ENCODE measurements at places on chromosomes 5 and 9.

GRCh38 chr5:90134381-90134780 lies 275.2 kb downstream of the CETN3 start:
- no peak for DNase-seq

DNA sequence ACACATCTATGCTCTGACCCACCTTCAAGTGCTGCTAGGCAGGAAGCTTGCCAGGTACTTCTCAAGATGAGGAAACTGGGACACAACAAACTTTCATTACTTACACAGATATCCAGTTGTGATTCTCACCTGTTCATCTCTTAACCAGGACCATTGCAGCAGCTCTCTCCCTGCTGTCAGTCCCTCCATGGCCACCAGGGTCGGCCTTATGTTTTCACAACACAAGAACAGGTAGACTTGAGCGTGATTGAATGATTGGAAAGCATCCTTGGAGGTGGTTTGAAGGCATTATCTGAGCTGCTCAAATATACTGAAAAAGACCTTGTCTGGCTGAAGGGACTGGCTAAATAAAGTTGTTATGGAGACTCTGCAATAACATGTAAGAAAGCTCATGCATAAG lies 94.4 kb downstream of the MTREX start:
- no peak for DNase-seq

- DNase-seq = no peak
These were observed 156.1 kb upstream of the GHR start for GRCh38 chr5:42267091-42267490.

DNA sequence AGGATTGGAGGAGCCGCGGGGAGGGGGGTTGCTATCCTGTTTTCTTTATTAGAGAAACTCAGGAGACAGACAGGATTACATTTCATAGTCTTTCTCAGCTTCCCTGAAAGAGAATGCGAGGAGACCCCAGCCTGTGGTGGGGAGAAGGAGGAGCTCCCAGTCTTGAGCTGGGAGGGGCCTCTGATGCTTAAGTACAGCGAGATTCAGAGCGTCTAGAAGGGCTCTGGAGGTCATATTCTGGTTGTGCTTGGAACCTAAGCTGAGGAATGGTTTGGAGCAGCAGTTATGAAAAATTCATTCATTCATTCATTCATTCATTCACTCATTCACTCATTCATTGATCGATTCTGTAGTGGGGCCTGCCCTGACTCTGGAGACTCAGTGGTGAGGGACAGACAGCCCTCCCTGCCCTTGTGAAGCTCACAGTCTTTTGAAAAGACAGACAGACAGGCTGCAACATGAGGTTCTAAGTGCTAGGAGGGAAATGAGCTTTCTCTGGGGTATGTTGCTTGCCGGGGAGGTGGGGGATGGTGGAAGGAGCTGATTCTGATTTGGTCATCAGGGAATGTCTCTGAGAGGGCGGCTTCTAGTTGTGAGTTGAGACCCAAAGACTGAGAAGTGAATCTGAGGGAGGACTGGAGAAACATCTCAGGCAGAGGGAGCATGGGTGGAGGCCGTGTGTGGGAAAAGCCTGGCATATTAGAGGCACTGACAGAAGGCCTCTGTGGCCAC lies 2.5 kb upstream of the SPRY4 start:
- no peak for DNase-seq

DNA sequence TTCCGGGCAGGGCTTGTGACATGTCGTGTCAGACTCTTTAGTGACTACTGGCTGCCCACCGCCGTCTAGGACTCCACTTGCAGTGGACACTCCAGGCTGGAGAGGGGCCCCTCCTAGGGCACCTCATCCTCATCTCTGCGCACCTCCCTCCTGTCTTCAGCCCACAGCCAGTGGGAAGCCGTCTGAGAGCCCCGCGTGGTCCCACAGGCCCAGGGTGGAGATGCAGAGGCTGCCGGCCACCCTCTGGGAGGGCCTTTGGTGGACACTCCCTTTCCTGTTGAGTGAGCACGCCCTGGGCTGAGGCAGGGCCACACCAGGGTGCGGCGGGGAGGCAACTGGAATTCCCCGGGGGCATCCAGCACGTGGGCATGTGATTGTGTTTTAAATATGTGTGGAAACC lies 80.5 kb downstream of the IRX2 start:
- DNase-seq = no peak

DNA sequence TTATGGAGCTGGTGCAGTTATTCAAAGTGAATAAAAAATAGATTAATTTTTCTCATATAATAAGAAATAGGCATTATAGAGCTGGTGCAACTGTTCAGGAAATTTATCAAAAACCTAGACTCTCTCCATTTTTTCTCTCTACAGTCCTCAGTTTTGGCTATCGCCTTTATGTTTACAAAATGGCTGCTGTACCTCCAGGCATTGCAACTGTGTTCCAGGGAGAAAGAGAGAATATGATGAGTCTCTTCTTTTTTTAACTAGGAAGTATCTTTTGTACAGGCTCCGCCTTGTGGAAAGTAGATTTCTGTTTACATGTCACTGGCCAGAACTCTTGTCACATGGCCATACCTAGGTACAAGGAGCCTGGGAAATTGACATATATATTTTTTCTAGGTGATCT lies 3.1 kb upstream of the TGFBR1 start:
- DNase-seq = no peak

DNA sequence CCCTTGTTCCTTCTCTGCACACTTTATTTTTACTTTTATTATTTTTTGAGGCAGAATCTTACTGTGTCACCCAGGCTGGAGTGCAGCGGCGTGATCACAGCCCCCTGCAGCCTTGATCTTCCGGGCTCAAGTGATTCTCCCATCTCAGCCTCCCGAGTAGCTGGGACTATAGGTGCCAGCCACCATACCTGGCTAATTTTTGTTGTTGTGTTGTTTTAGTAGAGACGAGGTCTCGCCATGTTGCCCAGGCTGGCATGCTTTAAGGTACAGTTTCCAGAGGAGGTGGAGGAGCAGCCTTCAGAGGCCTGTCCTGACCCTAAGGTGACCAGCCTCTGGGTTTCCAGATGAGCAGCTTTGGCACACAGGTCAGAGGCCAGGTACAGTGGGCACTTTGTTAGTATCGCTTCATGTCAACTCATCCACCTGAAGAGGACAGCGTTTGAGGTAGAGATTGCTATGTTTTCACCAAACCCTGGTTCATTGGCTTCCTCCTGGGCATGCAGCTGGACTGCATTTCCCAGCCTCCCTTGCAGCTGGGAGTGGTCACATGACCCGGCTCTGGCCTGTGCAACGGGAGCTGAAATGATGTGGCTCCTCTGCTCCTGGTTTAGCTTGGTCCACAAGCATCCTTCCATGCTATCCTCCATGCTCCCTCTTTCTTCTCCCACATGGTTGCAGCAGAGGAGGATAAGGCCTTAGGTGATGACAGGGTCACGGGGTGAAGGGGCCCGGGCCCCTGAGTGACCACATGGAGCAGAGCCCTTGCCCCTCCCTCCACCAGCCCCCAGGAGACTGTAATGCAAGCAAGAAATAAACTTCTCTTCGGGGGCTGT lies 139.3 kb upstream of the IER5L start:
- DNase-seq = no peak

DNA sequence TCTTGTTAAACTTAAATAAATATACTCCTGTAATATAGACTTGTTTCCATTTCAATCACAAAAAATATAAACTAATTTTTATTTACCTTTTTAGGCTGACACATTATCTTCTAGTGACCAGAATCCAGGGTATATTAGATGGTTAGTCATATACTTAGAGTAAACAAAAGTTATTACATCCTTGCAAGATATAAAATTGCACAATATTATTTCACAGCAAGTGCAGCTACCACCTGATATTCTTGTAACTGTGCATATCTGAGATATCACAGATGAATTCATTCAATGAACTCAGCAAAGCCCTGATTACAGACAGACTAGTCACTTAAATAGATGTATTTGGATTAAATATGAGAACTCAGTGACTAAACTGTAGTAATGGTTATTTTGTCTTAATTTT lies 25.6 kb upstream of the ARRDC3 start:
- DNase-seq = no peak

- DNase-seq = no peak
These were observed 8.3 kb downstream of the HSD17B3 start for GRCh38 chr9:96293498-96294158.

GRCh38 chr5:60597572-60598320 lies 102.2 kb downstream of the DEPDC1B start:
- DNase-seq = no peak

Data from effector CD4-positive, alpha-beta T cell (primary cell).